CD4-positive, alpha-beta T cell treated with Interleukin-6 at 100 ng/mL for 8 hours (primary cell): ENCODE measurements at places on chromosomes 5 and 9.

DNA sequence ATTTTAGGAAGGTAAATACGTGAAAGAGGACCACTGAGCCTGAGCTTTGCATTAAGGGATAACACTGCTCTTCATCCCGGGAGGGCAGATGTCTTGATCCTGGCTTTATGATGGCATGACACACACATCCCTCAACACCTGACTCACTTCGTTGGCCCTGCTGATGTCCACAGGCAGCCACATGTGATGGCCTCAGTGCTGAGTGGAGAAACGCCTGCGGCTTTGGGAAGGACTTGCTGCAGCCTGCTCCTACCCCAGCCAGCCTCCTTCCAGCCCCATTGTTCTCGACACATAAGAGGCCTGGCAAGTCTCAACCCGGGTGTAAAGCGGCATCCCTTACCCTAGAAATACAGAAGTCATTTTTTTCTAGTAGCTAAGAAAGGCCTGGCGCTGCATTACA lies 169.0 kb downstream of the SYK start:
- no peak for DNase-seq

- no peak for DNase-seq
These were observed 1.2 kb upstream of the PHF2 start for GRCh38 chr9:93574900-93575795.

GRCh38 chr9:91211414-91211813 lies 150.3 kb downstream of the AUH start:
- no peak for DNase-seq

GRCh38 chr9:89522261-89522958 lies 24.5 kb upstream of the SEMA4D start:
- peak; percentile 87 for DNase-seq

DNA sequence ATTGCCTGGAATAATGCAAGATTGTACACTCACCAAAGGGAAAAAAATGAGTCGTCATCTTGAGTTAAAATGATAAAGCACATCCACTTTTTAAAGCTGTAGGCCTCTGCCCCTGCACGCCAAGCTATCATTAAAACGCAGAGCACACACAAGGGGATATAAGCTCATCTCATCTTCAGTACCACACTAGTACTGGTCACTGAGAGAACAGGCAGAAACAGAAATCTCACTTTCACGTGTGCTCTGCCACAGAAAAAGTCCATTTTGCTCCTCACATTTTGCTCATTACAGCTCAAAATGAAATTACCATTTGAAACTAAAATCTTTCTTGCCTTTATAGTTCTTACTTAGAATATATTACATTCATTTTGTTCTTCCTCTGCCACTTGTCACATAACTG lies 99.2 kb upstream of the SLC30A5 start:
- no peak for DNase-seq

- no peak for DNase-seq
These were observed 24.0 kb upstream of the F2RL1 start for GRCh38 chr5:76794871-76795270.

DNA sequence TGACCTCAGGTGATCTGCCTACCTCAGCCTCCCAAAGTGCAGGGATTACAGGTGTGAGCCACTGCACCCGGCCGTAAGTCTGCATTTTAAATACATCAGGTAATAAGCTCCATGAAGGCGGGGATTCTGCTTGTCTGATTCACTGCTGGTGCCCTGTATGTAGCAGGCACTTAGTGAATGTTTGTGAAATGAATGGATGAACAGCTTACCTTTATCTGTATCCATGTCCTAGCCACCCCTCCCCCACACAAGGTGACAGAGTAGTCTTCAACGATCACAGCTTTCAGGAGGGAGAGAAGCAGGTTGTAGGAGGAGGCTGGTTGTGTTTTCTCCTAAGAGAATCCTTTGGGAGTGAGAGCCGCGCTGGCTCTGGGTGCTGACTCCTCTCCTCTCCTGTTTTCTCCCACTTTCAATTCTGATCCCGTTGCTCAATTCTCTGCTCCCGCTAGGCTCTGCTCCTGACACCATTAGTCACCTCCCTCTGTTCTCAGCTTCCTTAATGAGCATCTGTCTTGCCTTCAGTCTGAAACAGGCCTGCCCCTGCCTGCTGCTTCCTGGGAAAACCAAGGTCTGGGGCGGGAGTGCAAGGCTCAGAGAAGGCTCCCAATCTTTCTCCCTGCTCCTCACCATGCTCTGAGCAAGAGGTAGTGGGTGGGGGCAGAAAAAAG lies 88.8 kb upstream of the CTNNA1 start:
- no peak for DNase-seq

GRCh38 chr9:93120846-93121315 lies 13.2 kb downstream of the NINJ1 start:
- no peak for DNase-seq

DNA sequence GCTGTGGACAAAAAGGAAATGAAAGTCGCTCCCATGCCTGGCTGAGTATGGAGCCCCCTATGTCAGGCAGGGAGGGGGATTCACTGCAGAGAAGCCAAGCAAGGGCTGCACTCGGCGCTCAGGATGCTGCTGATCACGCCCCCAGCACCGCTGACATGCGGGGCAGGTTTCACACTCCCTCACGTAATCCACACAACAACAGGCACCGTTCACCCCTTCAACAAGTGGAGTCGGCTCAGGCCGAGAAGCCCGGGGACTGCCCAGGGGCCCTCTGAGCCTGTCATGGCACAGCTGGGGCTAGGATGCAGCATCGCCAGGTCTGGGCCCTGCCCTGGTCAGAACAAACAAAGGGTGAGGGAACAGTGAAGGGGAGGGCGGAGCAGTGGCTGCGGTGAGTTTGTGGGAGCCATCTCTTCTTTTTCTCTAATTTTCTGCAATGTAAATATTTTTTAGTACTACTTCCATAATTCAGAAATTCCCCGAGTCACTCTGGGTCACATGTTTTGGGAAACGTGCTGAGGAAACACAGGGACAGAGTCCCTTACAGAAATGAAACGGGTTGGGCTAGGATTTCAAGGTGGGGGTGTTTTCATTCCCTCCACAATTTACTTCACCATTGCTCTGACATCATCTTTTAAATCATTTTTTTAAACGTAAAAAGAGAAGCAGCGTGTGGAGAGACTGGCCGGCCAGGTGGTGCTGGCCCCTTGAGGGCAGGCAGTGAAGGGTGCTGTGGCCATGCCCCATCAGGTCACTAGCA lies 49.8 kb downstream of the PRRT1B start:
- no peak for DNase-seq

DNA sequence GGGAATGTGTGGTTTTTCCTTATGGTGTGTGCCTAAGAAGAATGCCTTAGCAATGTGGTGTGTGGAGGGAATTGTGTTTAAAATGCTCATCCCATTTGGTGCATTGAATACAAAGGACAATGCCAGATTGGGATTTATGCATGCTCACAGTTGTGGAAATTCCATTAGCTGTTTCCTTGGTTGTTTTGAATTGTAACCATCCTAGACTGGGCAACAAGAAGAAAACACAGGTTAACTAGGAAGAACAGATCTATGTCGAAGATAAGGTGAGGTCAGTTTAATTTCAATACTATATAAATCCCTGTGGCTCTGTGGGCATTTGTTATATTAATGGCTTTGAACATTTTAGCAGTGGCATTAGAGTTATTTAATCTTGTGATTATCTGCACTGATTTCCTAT lies 266.8 kb downstream of the MAT2B start:
- DNase-seq = no peak

DNA sequence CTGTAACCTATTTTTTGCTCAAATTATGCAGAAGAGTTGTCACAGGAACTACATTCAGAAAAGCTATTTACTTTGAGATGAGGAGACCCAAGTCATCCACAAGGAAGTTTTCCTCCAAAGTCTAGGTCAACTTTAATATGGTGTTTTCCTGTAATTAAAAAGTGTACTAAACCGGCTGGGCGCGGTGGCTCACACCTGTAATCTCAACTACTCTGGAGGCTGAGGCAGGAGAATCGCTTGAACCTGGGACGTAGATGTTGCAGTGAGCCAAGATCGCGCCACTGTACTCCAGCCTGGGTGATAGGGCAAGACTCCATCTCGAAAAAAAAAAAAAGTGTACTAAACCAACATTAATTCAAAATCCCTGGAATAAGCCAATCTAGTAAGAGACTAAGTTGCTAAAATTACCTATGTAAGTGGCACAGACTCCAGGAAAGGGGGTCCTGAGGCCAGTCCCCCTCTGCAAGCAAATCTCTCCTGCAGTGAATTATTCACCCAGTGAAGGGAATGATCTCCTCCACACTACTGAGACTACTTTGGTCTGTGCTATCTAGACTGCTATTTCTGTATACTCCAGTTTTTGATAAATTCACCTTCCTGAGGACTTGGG lies 38.9 kb downstream of the FNBP1 start:
- no peak for DNase-seq

- no peak for DNase-seq
These were observed 2.8 kb downstream of the SRA1 start for GRCh38 chr5:140554454-140554853.

GRCh38 chr5:173969167-173970049 lies 19.6 kb upstream of the C5orf47 start:
- DNase-seq = no peak

GRCh38 chr5:58407042-58407719 lies 52.7 kb downstream of the PLK2 start:
- DNase-seq = no peak

- no peak for DNase-seq
These were observed 95.9 kb downstream of the CDH9 start for GRCh38 chr5:26942481-26942880.

- no peak for DNase-seq
These were observed 278.9 kb upstream of the ACTBL2 start for GRCh38 chr5:57761513-57761912.

DNA sequence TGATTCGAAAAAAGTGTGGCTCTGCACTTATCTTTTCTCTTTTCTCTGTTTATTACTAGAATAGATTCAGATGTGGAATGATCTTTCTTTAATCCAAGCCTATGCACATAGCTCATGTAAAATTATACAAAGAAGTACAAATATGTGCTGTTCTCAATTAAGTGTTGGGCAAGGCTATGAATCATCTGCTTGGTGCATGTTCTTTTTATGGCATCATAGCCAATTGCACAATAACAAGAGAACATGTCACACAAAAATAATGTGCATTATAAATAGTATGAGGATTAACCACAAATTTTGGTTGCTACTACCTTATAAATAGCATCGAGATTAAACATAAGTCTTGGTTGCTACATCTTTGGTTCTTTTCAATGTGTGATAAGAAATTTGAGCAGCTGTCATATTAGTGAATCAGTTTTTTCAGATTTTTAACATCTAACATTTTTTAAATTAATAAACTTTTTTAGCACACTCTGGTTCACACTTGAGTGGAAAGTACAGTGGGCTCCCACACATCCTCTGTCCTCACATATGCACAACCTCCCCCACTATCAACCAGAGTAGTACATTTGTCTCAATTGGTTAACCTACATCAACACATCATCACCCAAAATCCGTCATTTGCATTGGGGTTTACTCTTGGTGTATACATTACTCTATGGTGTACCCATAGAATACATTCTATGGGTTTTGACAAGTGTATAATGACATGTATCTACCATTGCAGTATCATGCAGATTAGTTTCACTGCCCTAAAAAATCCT lies 6.8 kb upstream of the RECK start:
- no peak for DNase-seq

DNA sequence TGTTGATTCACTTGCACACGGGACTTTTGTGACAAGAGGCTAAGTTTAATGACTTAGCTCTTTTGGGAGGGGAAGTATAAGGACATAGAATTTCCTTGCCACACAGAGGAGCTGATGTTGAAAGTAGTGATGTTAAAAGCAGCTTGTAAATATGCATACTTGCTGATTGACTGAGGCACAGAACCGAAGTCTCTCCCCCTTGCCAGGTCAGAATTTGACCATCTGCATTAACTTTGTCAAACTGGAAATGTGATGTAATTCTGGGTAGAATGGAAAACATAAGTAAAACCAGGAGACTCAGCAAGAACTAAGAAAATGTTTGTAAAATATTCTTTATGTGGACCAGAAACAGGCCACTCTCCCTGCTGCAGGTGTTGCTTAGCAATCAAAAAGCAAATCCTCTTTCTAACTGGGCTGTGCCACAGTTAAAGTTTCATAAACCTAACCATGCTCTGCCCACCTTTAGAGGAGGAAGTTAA lies 284.2 kb downstream of the NR3C1 start:
- DNase-seq = no peak

DNA sequence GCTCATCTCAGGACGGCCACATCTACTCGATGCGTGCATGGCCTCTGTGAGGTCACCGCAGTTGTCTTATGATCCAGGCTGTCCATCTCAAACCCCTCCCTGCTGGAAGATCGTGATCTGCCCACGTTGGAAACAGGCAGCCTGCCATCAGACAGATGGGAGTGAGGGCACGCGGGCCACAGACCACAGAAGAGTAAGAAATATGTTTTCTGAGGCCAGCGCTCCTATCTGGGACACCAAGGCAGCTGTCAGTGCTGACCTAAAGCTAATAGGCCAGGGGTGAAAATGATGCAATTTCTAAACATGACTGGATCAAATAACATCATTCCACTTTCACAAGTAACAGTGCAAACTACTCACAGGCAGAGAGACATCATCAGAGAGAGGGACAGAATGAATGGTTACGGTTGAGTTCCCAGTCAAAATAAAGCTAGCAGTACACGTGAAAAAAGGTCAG lies 57.1 kb upstream of the CER1 start:
- no peak for DNase-seq

DNA sequence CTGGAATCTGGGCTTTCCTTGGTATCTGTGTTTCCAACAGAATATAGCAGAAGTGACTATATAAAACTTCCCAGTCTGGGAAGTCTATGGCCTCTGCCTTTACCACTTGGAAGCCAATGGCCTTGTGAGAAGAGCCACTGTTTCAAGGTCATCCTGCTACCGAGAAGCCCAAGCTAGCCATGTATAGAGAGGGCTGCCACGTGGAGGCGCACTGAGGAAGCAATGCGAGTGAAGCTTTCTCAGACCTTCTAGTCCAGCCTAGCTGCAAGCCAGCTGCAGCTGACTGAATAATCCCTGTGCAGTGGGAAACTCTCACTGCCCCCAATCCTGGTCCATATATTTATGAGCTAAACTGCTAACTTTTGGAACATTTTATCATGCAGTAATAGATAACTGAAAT lies 661.8 kb upstream of the RIOK2 start:
- no peak for DNase-seq

DNA sequence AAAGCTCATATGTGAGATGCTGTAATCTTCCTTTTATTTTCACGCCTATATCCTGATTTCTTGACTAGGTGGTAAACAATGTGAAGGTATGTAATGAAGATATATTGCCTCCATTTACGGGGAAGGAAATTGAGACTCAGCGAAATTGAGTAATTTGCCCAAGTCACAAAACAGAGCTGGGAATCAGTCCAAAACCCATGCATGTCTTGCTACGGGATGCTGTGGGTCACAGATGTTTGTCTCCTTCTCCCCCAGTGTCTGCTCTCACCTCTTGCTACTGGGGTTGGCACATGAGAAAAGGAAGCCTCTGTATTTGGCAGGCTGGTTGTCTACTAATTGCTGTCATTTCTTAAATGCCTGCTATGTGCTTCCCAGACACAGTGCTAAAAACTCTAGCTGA lies 53.7 kb upstream of the TEX48 start:
- DNase-seq = peak; percentile 8

- DNase-seq = no peak
These were observed 206.4 kb upstream of the IL12B start for GRCh38 chr5:159536646-159537045.

- no peak for DNase-seq
These were observed 575.6 kb upstream of the GRAMD2B start for GRCh38 chr5:125847561-125847960.

GRCh38 chr9:101465326-101465915 lies 29.8 kb upstream of the ALDOB start:
- no peak for DNase-seq
